ENCODE measurements at places on chromosomes 2 and 18.
A peak's percentile ranks its signal among the peaks of the same experiment; 100 is the strongest.

DNA sequence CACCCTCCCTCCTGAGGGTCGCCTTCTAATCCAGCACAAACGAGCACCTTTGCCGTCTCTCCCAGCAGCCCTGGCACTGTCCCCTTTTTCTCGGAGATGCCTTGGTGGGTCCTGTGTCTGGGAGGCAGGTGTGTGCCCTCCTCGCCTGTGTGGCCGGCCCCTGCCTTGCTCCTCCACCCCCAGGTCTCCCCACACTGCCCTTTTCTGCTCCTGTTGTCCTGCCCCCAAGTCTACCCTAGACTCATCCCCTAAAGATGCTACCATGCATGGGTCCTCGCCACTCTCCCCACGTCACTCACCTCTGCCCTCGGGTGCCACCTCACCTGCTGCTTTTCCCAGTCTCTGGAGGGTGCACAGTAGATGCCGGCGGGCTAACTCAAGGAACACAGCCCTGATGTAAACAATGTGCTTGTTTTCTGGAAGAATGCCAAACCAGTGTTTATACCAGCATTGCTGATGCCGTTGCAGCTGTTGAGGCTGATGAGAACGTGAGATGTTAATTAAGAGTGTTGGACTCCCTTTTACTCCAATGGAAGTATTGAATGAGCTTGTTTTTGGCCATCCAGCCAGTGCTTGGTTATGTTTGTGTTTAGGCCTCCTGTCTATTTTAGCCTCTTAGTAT, 223.1 kb downstream of the AGAP1 start:
- no peaks in the 10 kb centered on the region for H3K36me3 ChIP-seq
- H3K27ac ChIP-seq, result no peak overlapping the region
- H3K27me3 ChIP-seq, result no peaks in the 10 kb centered on the region
- DNase-seq, result no peak

- H3K36me3 ChIP-seq, result no peaks in the 10 kb centered on the region
- no peak for DNase-seq
- H3K4me3 ChIP-seq, result no peak overlapping the region
- H3K4me1 ChIP-seq, result no peaks in the 10 kb centered on the region
These were observed 111.5 kb upstream of the GLI2 start for GRCh38 chr2:120624061-120624737.

- H3K4me1 ChIP-seq, result peaks cover 18% of the 10 kb centered on the region
- peak overlapping the region; percentile 70 for H3K4me3 ChIP-seq
- H3K36me3 ChIP-seq, result no peaks in the 10 kb centered on the region
- DNase-seq, result no peak
These were observed 633 bp upstream of the ILKAP start for GRCh38 chr2:238203973-238204683.

- no peaks in the 10 kb centered on the region for H3K36me3 ChIP-seq
- no peaks in the 10 kb centered on the region for H3K27me3 ChIP-seq
- H3K4me1 ChIP-seq, result no peaks in the 10 kb centered on the region
- H3K27ac ChIP-seq, result no peak overlapping the region
- DNase-seq, result no peak
These were observed 32.1 kb upstream of the WDR75 start for GRCh38 chr2:189409131-189409530.

DNA sequence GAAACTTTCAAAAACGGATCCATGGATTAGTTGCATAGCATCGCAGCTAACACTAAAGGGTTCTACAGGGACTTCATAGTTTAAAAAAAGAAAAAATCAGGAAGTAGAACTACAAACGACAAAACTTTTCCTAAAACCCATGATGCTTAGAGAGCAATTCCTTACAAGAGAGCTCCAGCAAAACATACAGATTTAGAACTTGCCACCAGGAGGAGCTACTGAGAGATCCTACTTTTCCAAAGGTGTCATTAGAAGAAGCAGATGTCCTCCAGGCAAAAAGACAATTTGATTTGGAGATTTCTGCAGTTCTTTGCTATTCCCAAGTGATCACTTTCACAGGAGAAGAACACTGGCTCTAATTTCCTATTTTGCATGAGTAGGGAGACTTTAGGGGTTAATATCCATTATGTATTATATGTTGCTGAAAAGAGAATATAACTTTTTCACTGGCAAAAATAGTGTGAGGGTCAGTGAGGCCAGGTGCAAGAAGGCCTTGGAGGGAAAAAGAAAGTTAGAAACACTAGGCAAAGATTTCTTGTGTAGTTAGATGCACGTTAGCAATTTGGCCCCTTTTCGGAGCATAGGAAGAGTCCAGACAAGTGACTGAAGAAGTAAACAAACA, 436.2 kb downstream of the SUCLG1 start:
- H3K4me1 ChIP-seq, result no peaks in the 10 kb centered on the region
- H3K27ac ChIP-seq, result no peak overlapping the region
- H3K27me3 ChIP-seq, result no peaks in the 10 kb centered on the region

- no peak overlapping the region for H3K27ac ChIP-seq
- H3K36me3 ChIP-seq, result no peaks in the 10 kb centered on the region
- no peaks in the 10 kb centered on the region for H3K27me3 ChIP-seq
- DNase-seq, result no peak
- no peaks in the 10 kb centered on the region for H3K4me1 ChIP-seq
- H3K4me3 ChIP-seq, result no peak overlapping the region
These were observed 19.3 kb downstream of the GALNT13 start for GRCh38 chr2:153891051-153891450.

GRCh38 chr2:1742681-1743395, 1.5 kb downstream of the PXDN start:
- no peaks in the 10 kb centered on the region for H3K4me1 ChIP-seq
- H3K27ac ChIP-seq, result peak overlapping the region; percentile 92
- DNase-seq, result peak; percentile 79

- H3K27me3 ChIP-seq, result no peaks in the 10 kb centered on the region
- H3K4me3 ChIP-seq, result no peak overlapping the region
- H3K27ac ChIP-seq, result no peak overlapping the region
- no peak for DNase-seq
- H3K4me1 ChIP-seq, result peaks cover 19% of the 10 kb centered on the region
These were observed 69.6 kb downstream of the STEAP3 start for GRCh38 chr2:119293254-119293653.

DNA sequence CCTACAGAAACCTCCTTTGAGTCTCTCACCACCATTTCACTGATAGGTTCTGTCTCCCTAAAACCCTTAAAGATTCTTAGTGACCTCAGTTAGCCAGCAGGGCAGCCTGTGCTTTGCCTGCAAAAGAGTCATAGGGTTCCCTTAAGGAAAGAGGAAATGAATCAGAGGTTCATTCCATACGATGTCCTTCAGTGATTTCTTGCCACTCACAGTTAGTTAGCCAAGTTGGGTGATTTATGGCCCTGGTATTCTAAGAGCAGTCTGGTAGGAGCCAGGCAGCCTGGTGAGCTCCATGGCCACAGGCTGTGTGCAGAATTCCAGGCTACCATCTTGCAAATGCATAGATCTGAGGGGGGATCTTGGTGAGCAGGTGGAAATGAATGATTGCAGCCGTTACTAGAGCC, 18.7 kb upstream of the CCBE1 start:
- no peak overlapping the region for H3K27ac ChIP-seq
- H3K27me3 ChIP-seq, result no peaks in the 10 kb centered on the region
- H3K36me3 ChIP-seq, result no peaks in the 10 kb centered on the region
- H3K4me3 ChIP-seq, result no peak overlapping the region
- DNase-seq, result no peak

GRCh38 chr2:142718576-142719155, 158.8 kb upstream of the KYNU start:
- H3K36me3 ChIP-seq, result no peaks in the 10 kb centered on the region
- H3K27me3 ChIP-seq, result no peaks in the 10 kb centered on the region
- no peak overlapping the region for H3K4me3 ChIP-seq
- no peaks in the 10 kb centered on the region for H3K4me1 ChIP-seq

GRCh38 chr2:190615555-190616200, 33.2 kb upstream of the NAB1 start:
- no peak for DNase-seq
- no peak overlapping the region for H3K27ac ChIP-seq
- H3K4me3 ChIP-seq, result no peak overlapping the region
- no peaks in the 10 kb centered on the region for H3K27me3 ChIP-seq

DNA sequence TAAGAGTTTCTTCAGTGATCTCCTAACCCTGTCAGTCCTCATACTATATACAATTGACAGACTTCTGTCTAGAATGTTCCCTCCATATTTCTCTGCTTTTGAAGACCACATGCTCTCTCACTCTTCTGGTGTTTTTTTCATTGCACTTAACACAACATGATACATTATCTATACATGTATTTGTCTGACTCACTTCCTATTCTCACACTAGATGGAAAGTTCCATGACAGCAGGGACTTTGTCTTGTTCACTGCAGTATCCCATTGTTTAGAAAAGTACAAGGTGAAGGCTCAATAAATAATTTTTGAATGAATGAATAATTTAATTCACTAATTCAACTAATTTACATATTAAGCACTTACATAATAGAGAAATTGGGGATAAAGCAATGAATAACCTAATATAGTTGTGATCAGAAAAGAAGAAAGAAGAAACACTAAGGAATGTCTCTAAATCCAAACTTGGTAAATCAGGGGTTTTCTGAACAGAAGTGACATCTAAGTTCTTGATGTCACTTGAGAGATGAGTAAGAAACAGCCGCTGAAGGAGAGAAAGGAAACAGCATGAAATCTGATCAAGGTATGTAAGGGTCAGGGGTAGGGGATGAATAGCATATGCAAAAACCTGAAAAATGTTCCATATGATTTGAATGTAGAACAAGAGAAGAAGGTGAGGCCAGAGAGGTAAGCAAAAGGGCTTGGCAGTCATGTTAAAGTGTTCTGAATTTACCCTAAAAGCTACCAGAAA, 42.4 kb downstream of the MBD2 start:
- no peak overlapping the region for H3K27ac ChIP-seq
- no peak for DNase-seq
- no peaks in the 10 kb centered on the region for H3K36me3 ChIP-seq
- H3K4me1 ChIP-seq, result no peaks in the 10 kb centered on the region

DNA sequence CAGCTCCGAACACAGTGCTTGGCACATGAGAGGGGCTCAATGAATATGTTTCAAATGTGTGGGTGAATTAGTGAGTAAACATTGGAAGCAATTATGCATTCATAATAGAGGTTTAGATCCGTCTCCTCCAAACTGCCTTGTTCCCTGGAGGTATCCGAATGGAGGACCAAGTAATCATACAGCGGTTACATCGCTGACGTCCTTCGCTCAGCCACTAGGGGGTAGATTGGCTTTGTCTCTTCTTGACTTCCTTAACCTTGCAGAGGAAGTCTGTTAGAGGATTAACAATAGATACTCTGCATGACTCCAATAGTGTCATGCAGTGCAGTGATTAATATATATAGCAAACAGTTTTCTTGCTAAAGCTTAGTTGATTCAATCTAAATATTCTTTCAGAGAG, 517.0 kb downstream of the PTPRM start:
- no peaks in the 10 kb centered on the region for H3K36me3 ChIP-seq
- no peaks in the 10 kb centered on the region for H3K27me3 ChIP-seq
- H3K4me3 ChIP-seq, result no peak overlapping the region

GRCh38 chr2:68730828-68731227, 3.8 kb upstream of the ARHGAP25 start:
- DNase-seq, result no peak
- H3K4me3 ChIP-seq, result no peak overlapping the region
- H3K27me3 ChIP-seq, result no peaks in the 10 kb centered on the region
- no peaks in the 10 kb centered on the region for H3K36me3 ChIP-seq
- no peak overlapping the region for H3K27ac ChIP-seq

- DNase-seq, result no peak
- no peaks in the 10 kb centered on the region for H3K4me1 ChIP-seq
- H3K27me3 ChIP-seq, result no peaks in the 10 kb centered on the region
- H3K4me3 ChIP-seq, result no peak overlapping the region
- no peak overlapping the region for H3K27ac ChIP-seq
- H3K36me3 ChIP-seq, result no peaks in the 10 kb centered on the region
These were observed 152.3 kb downstream of the PAX3 start for GRCh38 chr2:222146488-222146887.

DNA sequence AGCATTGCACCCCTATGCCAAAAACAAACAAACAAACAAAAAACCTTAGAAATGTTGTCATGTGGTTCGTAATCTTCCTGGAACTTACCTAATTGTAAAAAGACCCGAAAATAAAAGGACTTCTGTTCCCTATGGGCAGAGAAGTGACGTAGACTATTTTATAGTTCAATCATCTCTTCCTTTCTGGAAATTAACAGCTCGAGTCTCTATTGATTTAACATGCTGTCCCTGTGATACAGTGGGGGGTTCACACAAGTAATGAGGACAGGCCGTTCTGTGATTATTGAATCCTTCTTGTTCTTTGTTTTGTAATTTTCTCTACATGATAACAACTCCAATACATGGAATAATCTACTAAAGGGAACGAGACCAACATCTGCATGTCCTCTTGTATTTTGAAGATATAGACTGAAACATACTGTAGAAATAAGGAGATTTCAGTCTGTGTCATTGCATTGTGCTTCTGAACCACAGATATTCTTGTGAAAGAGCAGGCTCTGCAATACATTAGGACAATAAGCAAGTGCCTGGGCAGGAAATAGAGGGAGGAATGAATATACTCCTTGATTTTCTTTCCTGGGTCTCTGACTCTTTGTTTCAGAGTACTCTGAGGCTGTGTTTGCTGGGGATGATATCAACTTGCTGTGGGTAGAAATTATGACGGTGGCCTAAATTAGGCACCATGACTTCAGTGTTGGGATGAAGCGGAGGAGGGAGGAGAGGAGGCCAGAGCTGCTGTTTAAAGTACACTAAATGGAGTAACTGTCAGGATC, 65.7 kb upstream of the PPM1B start:
- peaks cover 39% of the 10 kb centered on the region for H3K4me1 ChIP-seq
- no peaks in the 10 kb centered on the region for H3K36me3 ChIP-seq
- H3K27me3 ChIP-seq, result no peaks in the 10 kb centered on the region
- H3K4me3 ChIP-seq, result no peak overlapping the region

- no peaks in the 10 kb centered on the region for H3K36me3 ChIP-seq
- no peak for DNase-seq
- H3K4me3 ChIP-seq, result no peak overlapping the region
- H3K4me1 ChIP-seq, result no peaks in the 10 kb centered on the region
These were observed 1327.1 kb upstream of the ZEB2 start for GRCh38 chr2:145846982-145847381.

DNA sequence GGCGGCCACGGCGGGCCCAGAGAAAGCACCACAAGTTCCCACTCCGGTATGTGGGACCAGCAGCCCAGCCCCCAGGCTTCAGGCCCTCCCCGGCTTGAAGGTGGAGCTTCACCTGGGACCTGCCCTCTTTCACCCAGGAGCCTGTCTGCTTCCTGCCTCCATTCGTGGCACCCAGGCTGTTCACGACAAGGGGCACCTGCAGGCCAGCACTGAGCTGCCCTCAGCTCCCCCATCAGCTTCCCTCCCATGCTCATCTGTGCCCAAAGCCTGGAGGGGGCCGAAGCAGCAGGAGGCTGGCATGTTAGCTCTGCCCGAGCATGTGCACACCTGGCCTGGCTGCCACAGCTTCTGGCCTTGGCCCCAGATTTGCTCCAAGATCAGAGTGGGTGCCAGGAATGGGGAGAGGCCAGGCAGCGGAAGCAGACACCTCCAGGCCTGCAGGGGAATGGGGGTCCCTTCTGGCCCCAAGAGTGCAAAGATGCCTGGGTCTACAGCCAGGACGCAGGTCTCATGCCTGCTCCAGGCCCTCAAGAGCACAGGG, 312.4 kb upstream of the SYT4 start:
- no peaks in the 10 kb centered on the region for H3K36me3 ChIP-seq
- no peak overlapping the region for H3K27ac ChIP-seq
- no peaks in the 10 kb centered on the region for H3K4me1 ChIP-seq
- H3K4me3 ChIP-seq, result no peak overlapping the region
- no peak for DNase-seq

GRCh38 chr2:12325806-12326205, 390.9 kb upstream of the TRIB2 start:
- H3K27me3 ChIP-seq, result no peaks in the 10 kb centered on the region
- H3K4me3 ChIP-seq, result no peak overlapping the region
- H3K27ac ChIP-seq, result no peak overlapping the region
- DNase-seq, result peak; percentile 72
- H3K4me1 ChIP-seq, result peaks cover 12% of the 10 kb centered on the region
